ENCODE measurements at places on chromosomes 5 and 9. TPM values are rescaled to one million over a fixed set of nuclear protein-coding genes. Genes with fewer than 3 reads are reported as not detected.

DNA sequence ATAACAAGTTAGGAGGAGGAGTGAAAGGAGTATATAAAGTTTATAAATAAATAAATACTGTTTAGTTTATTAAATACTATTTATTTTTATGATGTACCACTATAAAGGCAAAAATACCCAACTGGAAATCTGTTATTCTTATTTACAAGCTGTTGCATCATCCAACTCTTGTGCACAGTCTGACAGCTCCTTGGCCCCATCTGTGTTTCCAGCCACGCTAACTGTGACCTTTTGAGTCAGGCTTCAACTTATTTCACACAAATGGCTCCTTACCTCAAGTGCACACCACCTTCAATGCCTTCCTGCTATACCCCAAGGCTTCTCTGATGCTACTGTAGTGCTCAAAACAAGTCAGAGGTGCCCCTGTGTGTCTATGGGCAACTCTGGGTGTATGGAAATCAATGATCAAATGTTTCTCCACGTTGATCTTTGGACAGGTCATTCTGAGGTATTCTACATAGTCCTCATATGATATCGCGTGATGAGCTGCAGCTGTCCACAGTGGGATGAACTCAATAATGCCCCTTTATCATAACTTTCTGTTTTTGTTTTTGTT, 303.2 kb upstream of the GRAMD2B start:
- DNase-seq: no peak
- H3K27me3 ChIP-seq: no peaks in the 10 kb centered on the region
- no peak overlapping the region for H3K27ac ChIP-seq

Gene WNK2
- under 0.01 TPM for total RNA-seq

- H3K36me3 ChIP-seq: no peaks in the 10 kb centered on the region
- H3K27ac ChIP-seq: no peak overlapping the region
- H3K27me3 ChIP-seq: no peaks in the 10 kb centered on the region
- no peaks in the 10 kb centered on the region for H3K4me1 ChIP-seq
- no peak for DNase-seq
These were observed 227.3 kb downstream of the MLLT3 start for GRCh38 chr9:20394969-20395368.

Gene IFNA5
- total RNA-seq: not detected

- no peaks in the 10 kb centered on the region for H3K36me3 ChIP-seq
- DNase-seq: no peak
- no peak overlapping the region for H3K4me3 ChIP-seq
- H3K4me1 ChIP-seq: no peaks in the 10 kb centered on the region
- H3K27me3 ChIP-seq: no peaks in the 10 kb centered on the region
These were observed 290.1 kb upstream of the WWC1 start for GRCh38 chr5:168001318-168001717.

DNA sequence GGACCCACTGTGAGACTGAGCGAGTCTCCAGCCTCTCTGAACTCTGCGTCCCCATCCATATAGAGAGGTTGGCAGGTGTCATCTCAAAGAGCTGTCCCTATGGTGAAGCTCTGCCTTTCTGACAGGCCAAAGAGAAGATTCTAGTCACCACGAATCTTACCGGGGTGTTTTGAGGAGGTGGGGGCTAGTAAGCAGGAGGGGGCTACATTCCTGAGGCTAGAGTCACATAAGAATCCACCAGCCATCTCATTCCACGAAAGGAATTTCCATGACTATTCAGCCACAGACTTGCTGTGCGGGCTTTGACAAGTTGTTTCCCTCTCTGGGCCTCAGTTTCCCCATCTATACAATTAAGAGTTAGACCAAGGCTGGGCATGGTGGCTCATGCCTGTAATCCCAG, 16.3 kb downstream of the PDGFRB start:
- H3K27me3 ChIP-seq: no peaks in the 10 kb centered on the region
- peak overlapping the region; percentile 99 for H3K27ac ChIP-seq
- H3K4me3 ChIP-seq: no peak overlapping the region
- DNase-seq: peak; percentile 66
- H3K36me3 ChIP-seq: peaks cover 25% of the 10 kb centered on the region

DNA sequence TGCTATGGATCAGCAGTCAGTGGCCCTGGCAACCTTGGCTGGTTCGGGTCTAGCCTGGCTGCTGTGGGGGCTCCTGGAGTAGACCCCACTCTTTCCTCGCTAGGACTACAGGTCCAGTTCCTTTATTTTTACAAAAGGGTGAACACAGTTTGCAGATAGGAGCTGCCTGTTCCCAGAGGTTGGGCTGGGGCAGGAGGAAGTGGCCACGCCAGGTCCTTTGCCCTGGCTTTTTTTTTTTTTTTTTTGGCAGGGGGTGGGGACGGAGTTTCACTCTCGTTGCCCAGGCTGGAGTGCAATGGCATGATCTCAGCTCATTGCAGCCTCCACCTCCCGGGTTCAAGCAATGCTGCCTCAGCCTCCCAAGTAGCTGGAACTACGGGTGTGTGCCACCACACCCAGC, 7.9 kb downstream of the SLC2A6 start:
- H3K36me3 ChIP-seq: peaks cover 12% of the 10 kb centered on the region
- H3K27ac ChIP-seq: no peak overlapping the region
- no peaks in the 10 kb centered on the region for H3K27me3 ChIP-seq

Gene AJM1
- 1.8 TPM for total RNA-seq

Gene LECT2
- not detected for total RNA-seq

DNA sequence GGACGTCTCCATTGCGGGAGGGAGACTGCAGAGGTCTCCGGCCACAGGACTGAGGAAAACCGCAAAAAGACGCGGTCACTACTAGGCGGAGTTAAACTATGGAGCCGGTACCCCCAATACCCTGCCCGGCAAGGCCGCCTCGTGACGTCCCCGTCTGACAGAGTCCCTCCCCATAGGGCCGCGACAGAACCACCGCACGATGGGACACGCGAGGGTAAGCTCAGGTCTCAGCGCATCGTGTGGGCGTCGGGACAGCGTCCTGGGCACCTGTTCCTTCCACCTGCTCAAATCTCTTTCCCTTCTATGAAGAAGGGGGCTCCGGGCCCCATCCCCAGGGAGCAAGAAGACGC, 35.2 kb upstream of the GLDC start:
- peak overlapping the region; percentile 72 for H3K4me3 ChIP-seq
- H3K27me3 ChIP-seq: no peaks in the 10 kb centered on the region
- peak; percentile 39 for DNase-seq
- H3K36me3 ChIP-seq: no peaks in the 10 kb centered on the region
- peak overlapping the region; percentile 99 for H3K27ac ChIP-seq
- no peaks in the 10 kb centered on the region for H3K4me1 ChIP-seq

DNA sequence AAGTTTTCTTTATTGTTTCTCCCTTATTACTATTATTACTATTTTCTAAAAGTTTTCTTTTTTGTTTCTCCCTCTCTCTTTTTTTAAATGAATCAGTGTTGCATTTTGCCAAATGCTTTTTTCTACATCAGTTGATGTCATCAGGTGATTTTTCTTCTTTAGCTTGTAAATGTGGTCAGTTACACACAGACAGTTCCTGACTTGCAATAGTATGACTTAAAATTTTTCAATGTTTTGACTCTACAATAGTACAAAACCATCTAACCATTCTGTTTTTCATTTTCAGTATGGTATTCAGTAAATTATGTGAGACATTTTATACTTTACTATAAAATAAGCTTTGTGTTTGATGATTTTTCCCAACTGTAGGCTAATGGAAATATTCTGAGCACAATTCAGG, 443.0 kb downstream of the GADD45G start:
- H3K4me3 ChIP-seq: no peak overlapping the region
- H3K36me3 ChIP-seq: no peaks in the 10 kb centered on the region
- H3K4me1 ChIP-seq: no peaks in the 10 kb centered on the region
- no peak overlapping the region for H3K27ac ChIP-seq
- DNase-seq: no peak

Gene TAF11L7
- total RNA-seq: not detected

DNA sequence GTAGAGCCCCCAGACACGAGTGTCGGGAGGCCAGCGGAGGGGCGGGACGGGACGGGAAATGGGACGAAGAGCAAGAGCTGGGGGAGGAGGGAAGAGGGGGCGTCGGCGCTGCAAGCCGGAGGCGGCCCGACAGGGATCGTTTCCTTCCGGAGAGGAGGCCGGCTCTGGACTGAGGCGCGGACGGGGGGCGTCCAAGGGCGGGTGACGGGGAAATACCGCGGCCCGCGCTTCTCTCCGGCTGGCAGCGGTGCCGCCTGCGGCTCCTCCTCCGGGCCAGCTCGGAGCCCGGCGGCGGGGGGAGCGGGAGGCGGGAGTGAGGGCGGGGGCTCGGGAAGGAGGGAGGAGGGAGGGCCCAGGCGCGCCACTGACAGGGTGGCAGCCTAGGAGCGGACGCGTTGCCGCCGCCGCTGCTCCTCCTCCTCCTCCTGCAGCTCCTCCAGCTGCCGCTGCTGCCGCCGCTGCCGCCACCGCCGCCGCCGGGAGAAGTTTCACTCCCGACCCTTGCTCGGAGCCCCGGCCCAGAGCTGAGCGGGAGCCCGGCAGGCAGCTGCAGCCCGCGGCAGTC, at the start of gene CHSY3:
Gene CHSY3, plus strand, starts transcription at position 364 of the 565 bp plus-strand sequence.
- no peak within 1 kb of the TSS for H3K27ac ChIP-seq
- DNase-seq: peak; percentile 86
- H3K36me3 ChIP-seq: no peaks in the 10 kb centered on the region
- peak within 1 kb of the TSS; percentile 61 for H3K4me3 ChIP-seq

GRCh38 chr5:84032324-84032723, 311.7 kb upstream of the HAPLN1 start:
- H3K4me1 ChIP-seq: no peaks in the 10 kb centered on the region
- H3K27me3 ChIP-seq: no peaks in the 10 kb centered on the region
- no peak overlapping the region for H3K4me3 ChIP-seq

All from fibroblast of lung (primary cell).